HT-29 (cell line): ENCODE measurements at places on chromosomes 7 and 10.

DNA sequence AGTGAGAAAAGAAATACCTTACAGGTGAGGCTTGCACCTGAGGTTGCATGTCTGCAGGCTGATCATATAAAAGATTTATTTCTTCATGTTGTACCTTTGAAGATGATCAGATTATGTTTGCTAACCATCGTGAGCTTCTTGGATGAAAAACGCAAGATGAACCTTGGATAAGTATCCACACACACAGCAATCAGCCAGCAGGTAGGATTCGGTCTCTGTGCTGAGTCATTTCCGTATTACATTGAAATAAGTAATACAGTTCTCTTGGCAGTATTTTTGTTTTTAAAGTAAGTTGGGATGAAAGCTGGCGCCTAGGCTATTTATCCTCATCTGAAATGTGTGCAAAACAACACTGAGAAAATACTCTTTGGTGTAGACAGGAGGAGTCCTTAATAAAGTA, 109.0 kb upstream of the PRKCQ start:
- no peak for DNase-seq

- peak; percentile 97 for DNase-seq
These were observed 98.0 kb upstream of the ANLN start for GRCh38 chr7:36291387-36292316.

DNA sequence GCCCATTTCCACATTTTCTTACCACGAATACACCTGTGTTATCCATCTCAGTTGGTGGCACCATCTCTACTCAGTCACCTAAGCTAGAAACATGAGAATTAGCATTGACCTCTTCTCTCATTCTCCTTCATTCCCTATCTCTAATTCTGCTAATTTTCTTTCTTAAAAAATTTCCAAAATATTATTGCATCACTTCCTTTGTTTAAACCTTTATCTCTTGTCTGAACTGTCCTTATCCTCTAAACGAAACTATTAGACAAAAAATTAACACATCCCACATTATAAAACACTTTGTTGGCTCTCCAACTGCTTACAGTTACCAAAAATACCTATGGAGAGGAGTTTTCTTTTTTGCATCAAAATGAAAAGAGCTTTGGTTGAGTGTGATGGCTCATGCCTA, 18.3 kb downstream of the TAF3 start:
- DNase-seq = no peak

DNA sequence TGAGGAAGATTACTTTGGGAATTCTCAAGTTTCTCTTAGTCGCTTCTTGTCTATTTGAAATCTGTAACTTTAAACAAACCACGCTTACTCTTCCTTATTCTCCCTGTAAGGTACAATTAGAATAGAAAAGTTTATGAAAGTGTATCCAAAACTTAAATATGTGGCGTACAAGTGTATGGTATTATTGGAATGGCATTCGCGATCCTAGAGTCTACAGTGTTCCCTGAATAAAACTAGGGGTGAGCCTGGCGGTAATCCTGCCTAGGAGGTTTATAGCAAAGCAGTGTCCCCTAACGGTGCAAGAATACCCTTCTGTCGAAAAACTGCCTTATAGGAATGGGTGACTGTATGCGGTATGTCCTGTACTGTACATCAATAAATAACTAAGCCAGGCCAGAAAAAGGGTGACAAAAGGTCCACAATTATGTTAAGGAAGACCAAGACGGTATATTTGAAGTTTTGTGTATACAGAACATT, 1.2 kb downstream of the TASOR2 start:
- DNase-seq = no peak

GRCh38 chr10:87960230-87960629, 96.8 kb downstream of the PTEN start:
- DNase-seq = peak; percentile 44

DNA sequence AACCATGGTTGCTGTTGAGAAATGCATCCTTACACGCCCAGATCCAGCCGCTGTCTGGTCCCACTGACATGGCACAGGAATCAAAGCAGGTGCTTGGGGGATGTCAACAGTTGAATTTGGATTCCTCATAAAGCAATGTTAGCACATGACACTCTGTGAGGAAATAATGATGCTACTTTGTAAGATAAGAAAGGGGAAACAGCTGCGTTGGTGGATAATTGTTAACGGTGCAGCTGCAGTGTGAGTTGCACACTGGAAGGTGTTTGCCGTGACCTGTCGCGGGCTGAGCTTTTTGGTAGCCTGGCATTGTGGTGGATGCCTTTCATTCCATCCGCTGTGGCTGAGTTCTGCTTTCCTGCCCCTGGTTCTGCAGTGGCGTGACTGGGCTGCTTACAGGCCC, 113.9 kb downstream of the MGMT start:
- DNase-seq = no peak

- DNase-seq = no peak
These were observed 76.8 kb upstream of the KLF6 start for GRCh38 chr10:3861795-3862194.

DNA sequence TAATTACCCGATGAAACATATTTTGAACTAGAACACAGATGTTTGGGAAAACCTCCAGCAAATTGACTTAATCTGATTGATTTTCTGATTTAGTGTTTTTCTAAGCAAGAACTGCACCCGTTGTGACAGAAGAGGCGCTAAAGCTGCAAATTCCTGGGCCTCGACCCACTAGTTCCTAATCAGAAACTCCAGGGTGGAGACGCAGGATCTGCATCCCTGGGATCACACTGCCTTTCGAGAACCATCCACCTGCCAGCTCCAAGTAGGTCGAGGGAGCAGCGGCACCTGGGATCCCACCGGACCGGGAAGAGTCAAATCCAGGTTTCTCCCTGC, 136.8 kb upstream of the CDCA7L start:
- DNase-seq = no peak

DNA sequence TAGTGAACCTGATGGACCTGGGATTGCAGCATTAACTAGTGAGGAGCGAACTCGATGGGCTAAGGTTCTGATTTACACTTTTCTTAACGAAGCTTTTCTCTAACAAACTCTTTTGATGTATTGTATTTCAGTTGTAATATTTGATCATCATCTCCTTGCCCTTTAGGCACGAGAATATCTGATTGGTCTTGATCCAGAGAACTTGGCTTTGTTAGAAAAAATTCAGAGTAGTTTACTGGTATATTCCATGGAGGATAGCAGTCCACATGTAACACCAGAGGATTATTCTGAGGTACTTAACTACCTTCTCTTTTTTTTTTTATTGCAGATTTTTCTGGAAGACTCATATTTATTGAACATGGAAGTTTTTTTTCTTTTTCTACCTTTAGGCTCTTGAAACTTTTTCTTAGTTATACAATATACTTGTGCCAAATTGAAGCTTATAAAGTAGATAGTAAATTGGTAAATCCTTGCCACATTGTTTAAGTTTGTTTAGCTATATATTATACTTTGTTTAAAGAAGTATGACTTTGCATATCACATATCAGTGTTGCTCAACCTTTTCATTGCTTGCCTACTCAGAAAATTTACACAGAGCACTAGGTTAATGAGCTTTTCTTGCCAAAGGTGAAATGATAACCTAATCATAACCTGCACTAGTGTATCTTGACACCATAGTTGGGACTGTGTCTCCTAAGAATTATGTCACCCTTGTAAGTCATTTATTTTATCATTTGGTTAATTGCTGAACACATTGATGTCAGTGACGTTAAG, 30.4 kb downstream of the CROT start:
- no peak for DNase-seq

- no peak for DNase-seq
These were observed 90.1 kb upstream of the BET1 start for GRCh38 chr7:94094298-94094697.

DNA sequence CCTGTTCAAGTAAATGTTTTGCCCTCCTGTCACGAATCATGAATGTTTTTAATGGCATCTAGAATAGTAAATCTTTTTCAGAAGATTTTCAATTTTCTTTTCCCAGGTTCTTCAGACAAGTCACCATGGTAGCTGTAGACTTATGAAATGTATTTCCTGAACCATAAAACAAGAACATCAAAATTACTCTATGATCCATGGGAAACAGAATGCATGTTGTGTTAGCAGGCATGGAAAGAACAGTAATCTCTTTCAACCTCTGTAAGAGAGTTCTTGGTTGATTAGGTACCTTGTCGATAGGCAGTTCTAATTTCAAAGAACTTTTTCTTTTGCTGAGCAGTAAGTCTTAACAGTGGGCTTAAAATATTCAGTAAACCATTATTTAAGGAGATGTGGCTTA, 17.6 kb downstream of the AKR1C1 start:
- DNase-seq = no peak

DNA sequence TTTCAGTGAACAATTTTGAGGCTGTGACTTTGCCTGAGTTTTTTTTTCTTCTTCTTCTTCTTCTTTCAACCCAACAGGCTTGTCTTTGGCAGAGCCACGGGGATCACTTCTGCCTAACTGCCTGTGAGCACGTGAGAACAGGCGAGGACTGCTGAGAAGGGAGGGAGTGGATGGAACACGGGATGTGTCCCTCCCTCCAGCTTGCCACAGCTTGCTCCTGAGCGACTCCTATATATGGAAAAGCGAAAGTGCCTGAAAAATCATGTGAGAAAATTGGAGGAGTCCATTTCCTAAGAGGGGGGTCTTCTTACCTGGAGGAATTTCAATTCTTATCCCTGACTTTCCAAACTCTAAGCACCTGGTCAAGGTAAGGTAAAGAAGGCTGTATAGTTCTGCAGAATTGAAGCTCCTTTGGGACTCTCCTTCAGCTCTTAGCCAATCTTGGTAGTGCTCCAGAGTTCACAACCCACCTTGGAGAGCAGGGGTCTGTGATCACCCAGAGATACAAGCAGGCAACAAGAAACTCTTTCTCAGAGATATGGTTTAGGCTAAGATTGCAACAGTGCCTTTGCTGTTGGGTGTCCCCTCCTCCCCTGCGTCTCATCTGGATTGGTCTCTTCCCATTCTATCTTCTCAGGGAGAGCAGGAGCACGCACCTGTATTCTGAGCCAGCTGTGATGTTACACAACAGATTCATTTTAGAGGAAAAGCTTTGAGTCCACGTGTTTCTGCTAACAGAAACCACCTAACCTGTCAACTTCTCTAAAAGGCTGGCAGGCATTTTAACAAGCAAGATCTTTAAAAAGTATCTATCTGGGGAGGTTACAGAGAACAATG, at the start of gene MAT1A:
TSS of gene MAT1A (minus strand) at position 208 of the 837 bp plus-strand sequence. CDS start 235 bp downstream, outside the sequence.
- DNase-seq = peak; percentile 12

DNA sequence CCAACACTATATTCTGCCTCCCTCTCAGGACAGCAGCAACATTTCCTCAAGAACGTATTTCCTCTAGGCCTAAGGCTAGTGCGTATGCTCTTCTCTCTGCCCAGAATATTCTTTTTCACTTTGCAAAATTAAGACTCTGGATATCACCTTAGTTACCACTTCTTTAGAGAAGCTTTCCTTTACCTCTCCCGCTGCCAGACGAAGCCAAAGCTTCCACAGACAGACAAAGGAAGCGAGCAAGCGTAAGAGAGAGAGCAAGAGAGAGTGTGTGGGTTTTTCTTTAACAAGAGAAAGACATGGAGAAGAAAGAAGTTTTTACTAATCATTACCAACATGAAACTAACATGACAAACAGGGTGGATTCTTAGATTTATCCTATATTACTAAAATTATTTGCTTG, 64.1 kb downstream of the P4HA1 start:
- DNase-seq = no peak

DNA sequence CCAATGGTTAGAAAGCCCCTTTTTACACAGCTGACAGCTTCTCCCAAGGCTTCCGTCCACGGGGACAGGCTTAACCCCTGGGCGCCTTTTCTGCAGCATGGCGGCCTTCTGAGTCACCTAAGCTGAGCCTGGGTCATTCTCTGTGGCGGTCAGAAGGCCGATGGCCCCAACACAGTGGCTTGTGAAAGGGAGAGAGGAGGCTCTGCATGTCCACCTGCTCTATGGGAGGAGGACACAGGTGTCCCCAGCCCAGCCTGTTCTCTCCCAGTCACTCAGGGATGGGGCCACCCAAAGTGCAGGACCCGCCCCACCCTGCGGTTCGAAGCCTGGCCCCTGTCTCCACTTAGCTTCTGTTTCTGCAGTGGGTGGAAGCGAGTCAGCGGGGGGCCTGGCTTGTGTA, 20.4 kb upstream of the TTYH3 start:
- DNase-seq = no peak

- no peak for DNase-seq
These were observed 83.2 kb downstream of the ZNRF2 start for GRCh38 chr7:30367561-30367960.

- no peak for DNase-seq
These were observed 28.8 kb downstream of the ARL4A start for GRCh38 chr7:12716134-12716681.

DNA sequence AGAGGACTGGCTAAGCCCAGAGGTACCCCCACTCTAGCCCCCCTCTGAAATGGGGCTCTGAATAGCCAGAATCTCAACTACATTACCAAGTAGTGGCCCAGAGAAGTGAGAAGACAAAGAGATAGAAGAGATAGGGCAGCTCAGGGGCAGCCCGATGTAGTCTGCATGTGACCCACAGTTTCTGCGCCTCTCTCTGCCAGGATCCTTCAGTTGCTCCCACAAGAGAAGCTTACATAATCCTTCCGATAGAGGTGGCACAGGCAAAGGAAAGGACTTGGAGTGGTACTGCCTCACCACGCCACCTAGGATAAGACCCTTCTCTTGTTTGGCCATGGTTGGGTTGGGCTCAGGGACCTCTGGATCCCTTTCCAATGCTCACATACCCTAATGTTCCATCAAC, 5.4 kb upstream of the PDE1C start:
- no peak for DNase-seq

- no peak for DNase-seq
These were observed 25.8 kb upstream of the IMMP2L start for GRCh38 chr7:111588065-111588433.

- DNase-seq = no peak
These were observed 12.1 kb upstream of the BHLHA15 start for GRCh38 chr7:98199131-98199530.

- DNase-seq = peak; percentile 65
These were observed at the start of gene PTPRN2 for GRCh38 chr7:158587162-158588084. Gene PTPRN2, minus strand, starts transcription at chr7:158587823.

DNA sequence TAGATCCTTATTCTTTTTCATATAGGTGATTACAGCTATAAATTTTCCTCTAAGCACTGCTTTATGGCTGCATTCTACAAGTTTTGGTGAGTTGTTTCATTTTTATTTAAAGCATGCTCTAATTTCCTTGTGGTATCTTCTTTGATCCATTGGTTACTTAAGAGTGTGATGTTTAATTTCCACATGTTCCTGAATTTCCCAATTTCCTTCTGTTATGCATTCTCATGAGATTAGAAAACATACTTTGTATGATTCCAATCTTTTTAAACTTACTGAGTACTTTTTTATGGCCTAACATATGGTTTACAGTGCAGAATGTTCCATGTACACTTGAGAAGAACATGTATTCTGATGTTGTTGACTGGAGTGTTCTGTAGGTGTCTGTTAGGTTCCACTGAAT, 53.4 kb downstream of the MYL10 start:
- no peak for DNase-seq

GRCh38 chr10:68829521-68829920, 2.2 kb downstream of the STOX1 start:
- no peak for DNase-seq
